Activated naive CD8-positive, alpha-beta T cell treated with anti-CD3 and anti-CD28 coated beads, Interleukin-2, amount 50 U/mL, for 24 hours (primary cell): ENCODE measurements at places on chromosomes 4 and X.

GRCh38 chr4:76981644-76982043 is 32.1 kb downstream of the SEPTIN11 start:
- DNase-seq: no peak

- no peak for DNase-seq
Observed at GRCh38 chrX:54994099-54994498, at the start of gene PFKFB1. Gene PFKFB1, minus strand, starts transcription at chrX:54994188. Its CDS starts 181 bp downstream, at chrX:54994007.

- no peak for DNase-seq
Observed at GRCh38 chr4:4501679-4502078, 40.2 kb downstream of the STX18 start.

DNA sequence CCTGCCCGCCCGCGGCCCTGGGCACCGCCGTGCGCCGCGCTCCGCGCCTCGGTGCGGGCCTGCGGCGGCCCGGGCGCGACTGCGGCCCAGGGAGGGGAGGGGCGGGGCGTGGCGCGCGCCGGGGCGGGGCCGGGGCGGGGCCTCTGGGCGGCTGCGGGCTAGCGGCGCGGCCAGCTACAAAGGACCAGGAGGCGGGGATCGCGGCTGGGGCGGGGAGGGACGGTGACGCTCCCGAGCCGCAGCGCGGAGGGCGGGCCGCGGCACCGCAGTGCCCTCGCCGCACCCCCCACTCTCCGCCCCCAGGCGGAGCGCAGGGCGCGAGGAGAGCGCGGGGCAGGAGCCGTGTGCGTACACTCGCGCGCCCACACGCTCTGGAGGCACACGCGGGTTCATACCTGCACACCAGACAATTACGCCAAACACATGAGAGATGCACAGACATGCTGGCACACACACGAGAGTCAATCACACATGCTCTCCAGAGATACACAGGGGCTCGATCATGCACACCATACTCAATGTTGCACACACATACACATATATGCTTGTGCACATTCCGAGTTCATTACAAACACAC is at the start of gene CRMP1:
Gene CRMP1 (minus strand): TSS at position 83 of the 577 bp plus-strand sequence. CDS start 117 bp downstream, outside the sequence.
- DNase-seq: no peak

- no peak for DNase-seq
Observed at GRCh38 chr4:3390288-3390811, 51.4 kb upstream of the HGFAC start.

DNA sequence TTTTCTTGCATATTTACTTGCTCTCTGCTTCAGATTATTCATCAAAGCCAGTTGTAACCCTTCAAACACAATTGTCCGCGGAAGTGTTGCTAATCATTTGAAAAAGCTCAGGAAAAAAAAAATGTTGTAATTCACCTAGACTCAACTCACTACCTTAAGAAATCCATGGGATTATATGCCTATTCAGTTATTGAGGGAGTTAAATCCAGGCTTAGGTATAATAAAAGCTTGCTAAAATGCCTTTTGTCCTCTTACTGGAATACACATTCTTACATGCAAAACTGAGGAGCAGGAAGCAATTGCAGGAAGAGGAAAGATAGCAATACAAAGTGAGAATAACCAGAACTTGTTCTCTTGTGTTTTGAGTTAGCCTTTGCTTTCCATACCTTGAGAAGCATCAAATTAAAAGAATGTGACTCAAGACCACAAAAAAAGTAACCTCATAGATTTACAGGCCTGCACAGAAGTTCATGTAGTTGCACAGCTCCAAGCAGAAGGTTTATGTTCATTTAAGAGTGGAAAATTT is 91.4 kb upstream of the FAM241A start:
- DNase-seq: no peak

- DNase-seq: no peak
Observed at GRCh38 chr4:45423896-45424295, 697.5 kb upstream of the GNPDA2 start.

DNA sequence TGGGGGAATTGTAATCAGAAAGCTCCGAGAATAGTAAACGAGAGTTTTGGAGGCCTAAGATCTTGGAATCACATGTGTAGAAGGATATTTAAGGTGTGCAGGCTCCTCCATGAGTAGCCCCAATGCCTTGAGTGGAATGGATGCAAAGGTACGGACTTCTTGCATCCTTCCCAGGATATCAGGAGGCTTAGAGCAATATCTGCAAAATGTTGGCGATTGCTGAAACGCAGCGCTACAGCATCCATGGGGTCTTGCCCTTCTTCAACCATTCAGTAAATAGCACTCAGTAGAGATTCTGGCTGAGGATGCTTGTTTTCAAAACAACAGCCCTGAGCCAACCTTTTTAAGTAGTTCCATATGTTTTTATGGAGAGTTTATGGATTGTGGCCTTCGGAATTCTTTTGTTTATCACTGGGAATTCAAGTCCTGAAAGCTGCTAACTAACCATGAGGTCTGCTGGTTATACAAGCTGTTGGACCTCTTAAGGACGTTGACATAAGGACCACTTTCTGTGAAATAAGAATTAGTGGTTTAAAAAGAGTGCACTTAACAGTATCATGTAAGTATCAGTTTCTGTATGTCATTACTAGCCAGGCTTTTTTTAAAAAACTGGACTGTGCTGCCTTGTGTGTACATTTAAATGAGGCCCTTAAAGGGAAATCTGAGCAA is 228.8 kb upstream of the PGRMC2 start:
- DNase-seq: no peak

DNA sequence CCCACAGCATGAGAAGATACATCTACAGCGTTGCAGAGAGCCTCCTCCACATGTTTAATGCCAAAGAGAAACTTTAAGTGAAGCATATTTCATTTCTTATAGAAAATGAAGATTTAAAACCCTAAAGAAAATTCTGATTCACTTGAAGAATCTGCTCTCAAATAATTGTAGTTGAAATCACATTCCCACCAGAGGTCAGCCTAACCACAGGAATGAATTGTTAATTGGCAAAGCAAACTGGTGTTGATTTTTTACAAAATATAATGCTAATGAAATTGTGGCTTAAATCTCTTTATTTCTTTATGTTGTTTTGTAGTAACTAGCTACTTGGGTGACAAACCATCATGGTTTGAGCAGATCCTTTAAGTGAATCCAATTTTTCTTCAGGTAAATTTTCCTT is 31.1 kb upstream of the WDR17 start:
- DNase-seq: peak; percentile 9

- peak; percentile 53 for DNase-seq
Observed at GRCh38 chrX:39874202-39874816, 223.4 kb downstream of the BCOR start.

DNA sequence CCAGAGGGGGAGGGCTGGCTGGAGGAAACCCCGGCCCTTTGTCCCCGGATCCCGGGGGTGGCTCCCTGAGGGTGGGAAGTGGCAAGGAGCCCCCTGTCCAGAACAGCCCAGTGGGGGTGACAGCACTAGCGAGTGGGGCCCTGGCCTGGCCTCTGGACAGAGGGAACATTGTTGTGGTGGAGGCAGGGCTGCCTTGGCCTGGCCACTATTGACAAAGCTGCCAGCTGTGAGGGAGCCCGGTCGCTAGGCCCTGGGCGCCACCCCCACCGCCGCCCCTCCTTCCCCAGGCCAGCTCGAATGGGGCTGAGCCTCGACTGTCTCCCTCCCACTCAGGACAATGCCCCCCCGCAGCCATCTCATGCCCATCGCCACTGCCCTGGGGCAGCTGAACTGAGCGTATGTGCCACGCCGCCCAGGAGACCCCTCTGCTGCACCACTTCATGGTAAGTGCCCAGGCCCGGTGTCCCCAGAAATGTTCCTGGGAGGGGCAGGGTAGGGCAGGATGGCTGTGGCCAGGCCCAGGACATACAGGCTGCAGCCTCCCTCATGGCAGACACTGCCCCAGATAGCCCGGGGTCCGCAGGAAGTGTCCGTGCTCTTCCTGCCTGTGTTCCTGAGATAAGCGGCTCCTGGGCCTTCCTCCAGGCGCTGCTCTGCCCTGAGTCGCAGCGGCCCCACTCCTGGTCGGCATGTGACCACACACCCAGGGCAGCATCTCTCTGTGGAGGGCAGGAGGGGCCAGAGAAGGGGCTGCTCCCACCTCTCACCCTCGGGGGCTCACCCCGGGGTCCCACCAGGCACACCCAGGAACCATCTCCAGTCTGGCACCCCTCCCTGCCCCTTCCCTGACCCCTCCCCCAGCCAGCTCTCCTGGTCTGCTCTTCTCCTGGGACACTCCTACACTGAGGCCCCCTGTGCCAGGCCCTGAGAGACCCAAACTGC is 1.4 kb downstream of the PLXNB3 start:
- no peak for DNase-seq

DNA sequence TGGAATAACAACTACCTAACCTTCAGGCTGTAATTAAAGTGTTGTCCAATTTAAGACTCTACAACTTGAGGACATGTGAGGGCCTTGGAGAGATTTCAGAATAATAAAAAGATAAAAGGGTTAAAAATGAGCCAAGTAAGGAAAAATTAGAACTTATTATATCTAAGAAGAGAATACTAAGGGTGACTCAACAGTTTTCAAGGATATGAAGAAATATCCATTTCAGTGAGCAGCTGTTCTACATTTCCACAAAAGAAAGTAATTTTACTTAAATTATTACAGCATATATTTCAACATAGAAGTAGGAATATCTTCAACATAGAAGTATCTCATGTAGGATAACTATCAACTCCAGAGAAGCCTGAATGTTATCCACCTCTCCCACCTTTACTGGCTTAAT is 11.3 kb downstream of the SNX12 start:
- DNase-seq: no peak

GRCh38 chr4:18627447-18628005 is 606.0 kb upstream of the LCORL start:
- DNase-seq: no peak

GRCh38 chr4:7044137-7044930 is 1.2 kb downstream of the TADA2B start:
- no peak for DNase-seq

DNA sequence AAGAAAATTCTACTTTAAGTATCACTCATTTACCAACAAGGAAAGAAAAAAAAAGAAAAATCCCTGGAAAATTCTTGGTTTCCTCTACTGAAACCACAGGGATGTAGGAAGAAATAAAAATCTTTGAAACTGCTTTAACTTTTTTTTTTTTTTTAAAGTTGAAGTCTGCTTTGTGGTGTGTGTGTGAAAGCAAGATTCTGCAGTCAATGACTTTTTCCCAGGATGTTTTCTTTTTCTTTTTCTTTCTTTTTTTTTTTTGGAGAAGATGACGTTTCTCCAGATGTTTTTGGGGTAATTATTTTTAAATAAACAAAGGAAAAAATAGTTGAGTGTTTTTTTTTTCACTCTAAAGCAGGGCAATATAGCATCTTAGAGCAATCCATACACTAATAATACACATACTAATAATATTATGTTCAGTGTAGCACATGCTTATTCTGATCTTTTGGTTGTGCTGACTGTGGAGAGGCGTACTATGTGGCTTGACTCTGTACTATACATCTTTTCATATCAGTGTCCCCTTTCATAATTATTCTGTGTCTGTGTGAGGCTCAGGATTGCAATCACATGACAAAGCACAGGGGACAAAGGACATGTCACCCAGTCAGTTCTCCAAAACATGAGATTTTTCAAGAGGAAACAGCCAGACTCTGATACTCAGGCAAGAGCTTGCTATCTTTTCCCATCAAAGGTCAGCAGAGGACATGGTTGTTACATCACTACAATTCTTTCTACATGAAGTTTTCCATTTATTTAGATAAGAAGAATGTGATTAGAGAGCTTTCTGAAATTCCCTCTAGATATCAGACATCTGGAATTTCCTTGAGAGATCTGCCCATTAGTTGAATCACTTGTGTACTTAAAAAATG is 111.0 kb downstream of the PDE5A start:
- DNase-seq: no peak

GRCh38 chrX:16946361-16946964 is at the start of gene REPS2:
Gene REPS2, plus strand, starts transcription at chrX:16946658. Its CDS starts 204 bp downstream, at chrX:16946862.
- DNase-seq: peak; percentile 65

DNA sequence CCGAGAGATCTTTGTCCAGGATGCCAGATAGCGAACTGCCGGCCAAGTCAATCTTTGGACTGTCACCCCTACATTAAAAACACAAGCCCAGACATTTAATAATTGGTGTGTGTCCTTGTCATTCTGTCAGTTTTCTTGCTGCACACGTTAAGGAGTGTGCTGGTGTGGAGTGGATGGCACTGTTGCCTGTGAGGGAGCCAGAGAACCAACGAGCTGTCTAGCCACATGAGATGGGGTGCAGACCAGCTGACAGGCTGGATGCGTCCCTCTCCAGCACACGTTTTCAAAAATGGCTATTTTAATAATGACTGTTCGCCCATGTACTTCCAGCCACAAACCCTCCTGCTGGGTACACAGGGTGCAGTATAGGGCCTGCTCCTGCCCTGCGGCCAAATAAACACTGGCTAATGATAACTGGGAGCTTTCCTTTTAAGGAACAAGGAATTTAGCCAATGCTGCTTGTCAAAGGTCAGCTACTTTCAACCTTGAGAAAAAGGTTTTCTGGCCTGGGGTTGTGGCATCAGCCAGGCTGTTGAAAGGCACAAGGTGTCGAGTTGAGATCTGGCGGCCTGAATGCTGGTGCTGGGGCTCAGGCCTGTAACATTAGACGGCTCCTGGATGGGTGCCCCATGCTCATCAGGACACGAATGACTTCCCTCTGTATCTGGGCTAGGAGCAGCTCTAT is 54.0 kb upstream of the MAP3K15 start:
- DNase-seq: no peak

GRCh38 chrX:11890836-11891514 is 132.9 kb downstream of the MSL3 start:
- DNase-seq: no peak

DNA sequence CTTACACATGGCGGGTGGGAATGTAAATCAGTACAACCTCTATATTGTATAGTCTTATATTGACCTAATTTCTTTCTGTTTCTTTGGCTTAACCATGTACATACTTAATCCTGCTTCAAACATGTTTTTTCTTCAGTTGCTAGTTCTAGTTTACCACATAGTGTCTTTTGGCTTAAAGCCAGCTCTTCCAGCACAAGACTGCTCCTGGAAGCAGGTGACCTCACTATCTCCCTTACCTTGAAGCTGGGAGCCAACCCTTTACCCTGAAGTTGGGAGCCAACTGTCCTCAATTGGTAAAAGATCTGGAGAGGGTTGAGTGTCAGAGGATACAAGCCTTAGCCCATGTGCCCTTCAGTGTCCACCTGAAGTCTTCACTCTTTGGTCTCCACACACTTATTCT is 162.7 kb downstream of the AASDH start:
- DNase-seq: no peak

GRCh38 chr4:180280076-180280475 is 1963.1 kb upstream of the TENM3 start:
- DNase-seq: no peak

GRCh38 chrX:10130354-10130753 is 26.4 kb upstream of the CLCN4 start:
- DNase-seq: no peak

DNA sequence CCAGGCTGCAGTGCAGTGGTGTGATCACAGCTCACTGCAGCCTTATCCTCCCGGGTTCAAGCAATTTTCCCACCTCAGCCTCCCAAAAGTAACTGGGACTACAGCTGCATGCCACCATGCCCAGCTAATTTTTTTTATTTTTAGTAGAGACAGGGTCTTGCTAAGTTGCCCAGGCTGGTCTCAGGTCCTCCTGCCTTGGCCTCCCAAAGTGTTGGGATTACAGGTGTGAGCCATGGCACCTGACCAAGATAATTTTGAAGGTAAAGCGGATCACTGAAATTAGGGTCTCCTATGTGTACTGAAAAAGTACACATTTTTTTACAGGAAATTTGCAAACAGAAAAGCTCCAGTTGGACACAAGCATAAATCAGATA is 4.8 kb downstream of the SAT1 start:
- DNase-seq: no peak
